ENCODE measurements at places on chromosomes 1 and 21.

GRCh38 chr1:219771080-219771479, 157.3 kb downstream of the SLC30A10 start:
- DNase-seq, result no peak

GRCh38 chr1:89457046-89457445, 67.6 kb upstream of the LRRC8B start:
- no peak for DNase-seq

- no peak for DNase-seq
Measured at GRCh38 chr1:38918568-38918967, 23.1 kb downstream of the RHBDL2 start.

DNA sequence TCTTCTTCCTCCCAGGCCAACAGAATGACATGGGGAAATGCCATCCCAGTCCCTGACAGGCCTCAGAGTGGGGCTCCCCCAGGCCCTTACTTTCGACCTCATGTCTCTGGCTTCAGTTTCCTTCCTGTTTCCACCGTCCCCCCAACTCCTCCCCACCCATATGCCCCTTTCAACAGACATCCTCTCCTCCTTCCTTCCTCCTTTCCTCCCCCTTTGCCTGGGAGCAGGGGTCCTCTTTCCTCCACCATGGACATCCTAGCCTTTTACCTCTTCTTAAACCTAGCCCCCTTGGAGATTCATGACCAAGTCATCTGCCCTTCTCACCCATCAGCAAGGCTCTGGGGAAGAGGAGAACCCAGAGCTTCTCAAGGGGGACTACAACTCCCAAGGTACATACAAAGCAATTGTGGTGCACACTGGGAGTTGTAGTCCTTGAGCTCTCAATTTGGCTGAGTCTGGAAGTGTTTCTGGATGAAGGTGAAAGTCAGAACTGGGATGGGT, 4.0 kb downstream of the ZBTB7B start:
- DNase-seq, result peak; percentile 67

DNA sequence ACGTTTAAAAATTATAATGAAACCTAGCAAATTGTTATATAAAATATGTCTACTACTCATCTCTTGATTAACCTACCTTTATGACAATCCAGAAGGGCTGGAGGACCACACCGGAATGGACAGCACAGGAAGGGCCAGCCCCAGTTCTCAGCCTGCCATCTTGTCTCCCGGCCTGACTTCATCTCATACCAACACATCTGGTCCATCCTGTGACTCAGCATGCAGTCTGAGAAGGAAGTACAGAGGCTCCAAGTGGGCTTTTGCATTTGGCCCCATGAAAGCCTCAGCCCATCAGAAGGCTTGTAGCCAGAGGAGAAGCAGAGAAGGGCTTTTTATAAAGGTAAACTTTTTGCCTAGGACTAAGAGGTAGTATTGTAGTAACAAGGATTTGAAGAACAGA, 436.6 kb downstream of the MRPL39 start:
- DNase-seq, result no peak

DNA sequence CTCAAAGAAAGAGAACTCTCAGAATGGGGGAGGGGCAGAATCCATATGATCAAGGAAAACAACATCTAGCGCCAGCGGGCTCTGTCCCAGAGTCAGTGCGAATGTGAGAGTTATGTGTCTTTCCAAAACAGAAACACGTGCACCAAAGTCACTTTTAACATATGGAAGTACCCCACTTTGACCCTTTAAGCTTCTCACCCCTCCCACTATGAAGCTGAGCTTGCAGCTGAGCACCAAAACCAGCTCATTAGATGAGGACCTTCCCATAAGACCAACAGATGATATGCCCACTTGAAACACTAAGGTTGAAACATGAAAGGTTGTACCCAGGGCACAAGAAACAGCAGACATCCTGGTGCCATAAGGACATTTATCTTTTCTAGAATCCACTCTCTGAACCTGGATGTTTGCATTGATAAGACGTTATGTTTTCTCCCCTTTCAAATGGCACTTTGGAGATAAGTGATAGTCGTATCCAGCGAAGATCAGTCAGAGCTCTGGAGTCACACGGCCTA, 171.0 kb downstream of the TGFBR3 start:
- no peak for DNase-seq

GRCh38 chr1:172185211-172185610, 235.3 kb upstream of the C1orf105 start:
- no peak for DNase-seq
